ENCODE measurements at places on chromosomes 3 and 15. TPM values are rescaled to one million over a fixed set of nuclear protein-coding genes. Genes with fewer than 3 reads are reported as not detected.

The PLA1A gene
- not detected for total RNA-seq

The SNTN gene
- not detected for total RNA-seq

The GOLGA6L2 gene
- not detected for total RNA-seq

The PIERCE2 gene
- 1.8 TPM for total RNA-seq

The ADGRG7 gene
- total RNA-seq = not detected

The KLHL6 gene
- total RNA-seq = under 0.01 TPM

The PXK gene
- 52.7 TPM for total RNA-seq

The PAK6 gene
- under 0.01 TPM for total RNA-seq
